AG08396 (cell line): ENCODE measurements at places on chromosomes 5 and 9.

GRCh38 chr5:64632251-64632650, 58.1 kb upstream of the SHISAL2B start:
- no peak for DNase-seq

DNA sequence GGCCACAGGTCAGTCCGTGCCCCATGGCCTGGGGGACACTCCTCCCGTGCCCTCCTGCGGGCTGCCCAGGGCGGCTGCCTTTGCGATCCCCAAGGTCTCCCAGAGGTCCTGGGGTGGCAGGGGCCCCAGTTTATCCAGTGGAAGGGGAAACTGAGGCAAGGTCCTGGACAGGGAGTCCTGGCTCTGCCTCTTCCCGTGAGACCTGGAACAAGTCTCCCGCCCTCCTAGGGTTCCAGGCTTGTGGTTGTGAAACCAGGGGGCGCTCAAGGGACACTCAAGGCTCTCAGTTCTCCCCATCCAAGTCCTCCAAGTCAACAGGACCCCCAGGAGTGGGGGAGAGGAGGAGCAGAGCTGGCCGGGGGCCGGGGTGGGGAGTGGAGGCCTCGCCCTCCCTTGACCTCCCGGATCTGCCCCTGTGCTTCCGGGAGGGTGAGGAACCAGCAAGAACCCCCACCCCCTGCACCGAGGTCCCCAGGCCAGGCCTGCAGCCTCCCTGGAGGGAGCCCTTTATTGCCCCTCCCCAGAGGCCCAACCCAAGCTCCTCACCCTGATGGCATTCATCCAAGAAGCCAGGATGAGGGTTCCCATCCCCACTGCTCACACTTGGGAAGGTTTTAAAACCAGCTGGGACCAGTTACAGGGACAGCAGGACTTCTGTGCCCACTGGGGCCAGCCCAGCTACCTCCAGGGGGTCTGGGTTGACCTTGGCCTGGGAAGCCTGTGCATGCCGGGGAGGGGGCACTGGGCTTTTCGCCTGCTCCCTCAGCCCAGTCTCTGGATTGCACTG, 24.7 kb upstream of the TMEM250 start:
- DNase-seq: no peak

DNA sequence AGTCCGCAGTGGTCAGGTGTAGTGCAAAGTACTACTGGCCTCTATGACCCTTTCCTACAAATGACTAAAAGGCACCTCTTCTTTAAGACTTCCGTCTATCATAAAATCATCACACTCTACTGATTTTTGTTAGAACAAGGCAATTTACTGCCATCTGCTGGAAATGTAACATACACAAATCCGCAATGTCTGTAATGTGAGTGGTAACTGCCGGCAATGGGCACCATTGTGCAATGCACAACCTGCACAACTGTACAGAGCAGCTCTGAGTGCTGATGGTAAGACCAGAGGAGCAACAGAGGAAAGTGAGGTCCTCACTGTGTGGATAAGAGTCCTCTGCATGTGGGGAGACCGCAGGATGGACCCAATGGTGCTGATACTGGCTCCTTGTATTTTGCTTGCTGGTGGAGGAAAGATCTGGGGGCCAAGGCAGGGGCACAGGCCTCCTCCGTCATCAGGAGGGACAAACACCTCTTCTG, 103.7 kb downstream of the ATPSCKMT start:
- DNase-seq: peak; percentile 40

DNA sequence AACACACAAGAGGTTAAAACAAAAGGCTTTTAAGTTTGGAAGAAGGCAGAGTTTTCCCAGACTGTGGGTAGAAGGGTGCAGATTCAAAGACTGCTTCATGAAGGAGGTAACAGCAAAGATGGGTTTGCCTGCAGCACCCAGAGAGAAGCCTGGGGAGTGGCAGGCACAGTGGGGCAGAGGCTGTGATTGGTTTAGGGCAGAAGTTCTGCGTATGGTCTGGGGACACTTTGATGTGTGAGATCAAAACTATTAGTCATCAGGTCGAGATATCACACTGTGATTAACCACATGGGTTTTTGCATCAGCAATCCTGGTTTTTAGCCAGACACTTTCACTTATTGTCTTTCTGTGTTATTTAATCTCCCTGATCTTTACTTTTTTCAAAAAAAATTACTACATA, 188.8 kb upstream of the GLRA1 start:
- DNase-seq: no peak

- DNase-seq: no peak
Measured at GRCh38 chr9:97514531-97514930, 13.1 kb downstream of the TMOD1 start.

- no peak for DNase-seq
Measured at GRCh38 chr5:67243349-67243748, 46.8 kb upstream of the CD180 start.

DNA sequence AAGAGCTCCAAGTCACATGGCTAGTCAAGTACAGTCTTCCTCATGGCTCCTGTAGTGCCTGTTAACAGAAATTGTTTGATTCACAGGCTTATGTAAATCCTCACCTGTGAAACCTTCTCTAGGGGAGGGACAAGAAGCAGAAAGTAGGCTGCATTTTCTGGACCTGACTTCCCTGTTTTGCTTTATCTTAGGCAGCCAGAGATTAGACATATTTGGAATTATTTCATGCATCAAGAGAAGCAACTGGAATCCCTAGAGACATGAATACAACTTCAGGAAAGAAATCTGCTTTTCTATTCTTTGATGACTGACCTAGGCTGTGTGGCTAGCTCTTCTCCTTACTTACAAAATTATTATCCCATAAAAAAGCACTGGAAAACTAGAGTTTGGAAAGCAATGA, 52.3 kb downstream of the CAST start:
- no peak for DNase-seq

- peak; percentile 63 for DNase-seq
Measured at GRCh38 chr9:113609562-113610318, 146.2 kb downstream of the RGS3 start.

DNA sequence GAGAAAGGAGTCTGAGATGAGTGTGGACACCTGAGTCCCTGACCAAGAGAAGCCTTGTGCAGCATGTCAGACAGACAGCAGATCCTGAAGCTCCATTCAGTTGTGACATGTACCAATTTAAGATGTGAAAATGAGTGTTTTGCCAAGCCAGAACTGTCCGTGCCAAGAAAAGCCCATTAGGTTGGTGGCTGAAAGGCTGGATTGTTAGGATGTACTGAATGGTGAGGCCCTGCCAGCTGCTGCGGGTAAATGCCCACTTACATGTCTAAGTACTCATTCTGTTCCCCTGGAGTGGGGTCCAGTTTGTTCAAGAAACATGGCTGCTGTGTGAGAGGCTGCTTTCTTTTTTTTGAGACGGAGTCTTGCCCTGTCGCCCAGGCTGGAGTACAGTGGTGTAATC, 14.6 kb downstream of the DAPK1 start:
- no peak for DNase-seq

DNA sequence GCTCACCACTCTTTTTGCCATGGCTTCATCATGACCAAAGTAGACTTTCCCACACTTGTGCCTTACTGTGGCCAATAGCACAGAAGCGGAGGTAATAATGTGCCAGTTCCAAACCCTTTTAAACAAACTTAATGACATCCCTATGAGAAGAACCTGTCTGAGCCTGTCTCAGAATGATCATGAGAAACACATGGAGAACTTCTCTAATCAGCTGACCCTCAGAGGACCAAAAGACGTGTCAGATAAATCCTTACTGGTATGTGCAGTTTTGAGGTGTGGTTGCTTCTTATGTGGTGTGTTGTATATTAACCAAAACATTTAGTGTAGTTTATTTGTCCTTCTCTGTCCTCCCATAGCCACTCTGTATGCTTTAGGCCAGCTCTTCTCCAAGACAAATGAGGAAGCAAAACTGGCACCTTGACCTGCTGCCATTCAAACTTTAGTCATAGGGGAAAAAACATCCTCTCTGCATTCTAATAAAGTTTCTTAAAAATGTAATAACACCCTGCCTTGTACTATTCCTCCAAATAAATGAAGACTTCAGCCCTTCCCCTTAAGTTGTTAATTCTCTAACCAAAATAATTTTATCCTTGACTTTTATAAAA, 168.9 kb downstream of the MUSK start:
- no peak for DNase-seq

GRCh38 chr5:29770936-29771335, 1422.5 kb upstream of the CDH6 start:
- DNase-seq: no peak

DNA sequence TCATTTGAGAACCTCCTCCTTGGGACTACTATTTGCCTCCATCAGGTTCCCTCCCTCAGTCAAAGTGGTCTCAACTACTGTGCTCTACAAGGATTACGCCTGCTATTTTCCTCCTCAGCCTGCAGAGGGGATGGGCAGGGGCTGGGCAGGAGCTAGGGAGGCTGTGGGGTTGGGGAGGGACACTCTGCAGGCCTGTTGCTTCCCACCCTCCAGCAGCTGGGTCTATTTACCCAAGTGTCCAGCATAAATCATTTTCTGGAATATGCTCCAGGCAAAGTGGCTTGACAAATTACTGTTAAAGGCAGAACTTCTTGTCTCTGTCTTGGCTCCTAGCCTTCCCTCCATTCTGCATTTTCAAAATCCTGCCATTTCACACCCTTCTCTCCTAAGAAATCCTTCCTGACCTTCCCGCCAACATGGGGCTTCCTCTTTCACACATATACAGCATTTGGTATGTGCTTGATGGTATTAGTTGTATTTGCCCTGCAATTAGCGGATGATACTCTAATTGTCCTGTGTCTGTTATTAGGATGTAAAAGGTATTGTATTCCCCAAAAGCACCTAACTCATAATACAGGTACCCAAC, 106.7 kb downstream of the EFNA5 start:
- DNase-seq: no peak

- no peak for DNase-seq
Measured at GRCh38 chr5:178667688-178668087, 40.8 kb upstream of the CLK4 start.

GRCh38 chr5:178688551-178688950, 41.9 kb downstream of the ZNF354A start:
- DNase-seq: no peak
